ENCODE measurements at places on chromosomes 7 and 10.

DNA sequence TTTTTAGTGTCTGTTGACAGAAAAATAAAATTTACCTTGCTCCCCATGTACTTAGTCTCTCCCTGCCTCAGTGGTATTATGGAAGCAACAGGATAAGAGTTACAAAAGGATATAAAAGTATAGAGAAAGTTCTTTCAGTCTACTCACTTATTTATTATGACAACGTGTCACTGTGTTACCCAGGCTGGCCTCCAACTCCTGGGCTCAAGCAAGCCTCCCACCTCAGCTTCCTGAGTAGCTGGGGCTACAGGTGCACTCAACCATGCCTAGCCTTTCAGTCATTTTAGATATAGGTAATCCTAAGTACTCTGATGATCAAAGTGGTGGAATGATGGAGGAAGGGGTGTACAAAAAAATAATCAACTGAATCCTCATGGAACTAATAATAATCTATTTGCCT, 215.2 kb upstream of the MKLN1 start:
- no peak for DNase-seq

DNA sequence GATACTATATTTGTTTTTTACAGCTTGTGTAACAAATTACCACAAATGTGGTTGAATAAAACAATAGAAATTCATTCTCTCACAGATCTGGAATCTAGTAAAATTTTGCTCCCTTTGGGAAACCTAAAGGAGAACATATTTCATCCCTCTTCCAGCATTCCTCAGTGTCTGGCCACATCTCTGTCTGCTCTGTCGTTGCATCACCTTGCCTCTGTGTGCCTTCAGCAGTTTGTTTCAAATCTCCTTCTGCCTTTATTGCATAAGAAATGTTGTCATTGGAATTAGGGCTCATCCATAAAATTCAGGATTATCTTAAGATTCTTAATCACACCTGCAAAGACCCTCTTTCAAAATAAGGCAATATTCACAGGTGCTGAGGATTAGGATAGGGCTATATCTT, 14.5 kb downstream of the OR2A14 start:
- DNase-seq, result no peak

DNA sequence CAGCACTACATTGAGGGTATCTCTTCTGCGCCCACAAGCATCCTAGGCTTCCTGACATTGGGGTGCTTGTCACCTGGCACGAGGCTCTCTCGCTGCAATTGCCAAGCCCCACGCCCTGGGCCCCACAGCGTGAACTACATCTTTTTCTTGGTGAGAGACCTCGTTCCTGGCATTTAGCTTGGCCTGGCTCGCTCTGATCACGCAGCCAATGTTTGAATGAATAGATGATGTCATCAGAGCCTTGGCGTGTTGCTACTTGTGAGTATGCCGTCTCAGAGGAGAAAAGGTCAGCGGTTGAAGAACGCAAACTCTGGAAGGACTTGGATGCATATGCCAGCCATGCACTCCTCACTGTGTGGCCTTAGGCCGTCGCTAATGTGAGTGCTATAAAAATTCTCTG, 150.2 kb upstream of the AUTS2 start:
- no peak for DNase-seq

- no peak for DNase-seq
Measured at GRCh38 chr10:103145046-103145445, 48.0 kb downstream of the NT5C2 start.

DNA sequence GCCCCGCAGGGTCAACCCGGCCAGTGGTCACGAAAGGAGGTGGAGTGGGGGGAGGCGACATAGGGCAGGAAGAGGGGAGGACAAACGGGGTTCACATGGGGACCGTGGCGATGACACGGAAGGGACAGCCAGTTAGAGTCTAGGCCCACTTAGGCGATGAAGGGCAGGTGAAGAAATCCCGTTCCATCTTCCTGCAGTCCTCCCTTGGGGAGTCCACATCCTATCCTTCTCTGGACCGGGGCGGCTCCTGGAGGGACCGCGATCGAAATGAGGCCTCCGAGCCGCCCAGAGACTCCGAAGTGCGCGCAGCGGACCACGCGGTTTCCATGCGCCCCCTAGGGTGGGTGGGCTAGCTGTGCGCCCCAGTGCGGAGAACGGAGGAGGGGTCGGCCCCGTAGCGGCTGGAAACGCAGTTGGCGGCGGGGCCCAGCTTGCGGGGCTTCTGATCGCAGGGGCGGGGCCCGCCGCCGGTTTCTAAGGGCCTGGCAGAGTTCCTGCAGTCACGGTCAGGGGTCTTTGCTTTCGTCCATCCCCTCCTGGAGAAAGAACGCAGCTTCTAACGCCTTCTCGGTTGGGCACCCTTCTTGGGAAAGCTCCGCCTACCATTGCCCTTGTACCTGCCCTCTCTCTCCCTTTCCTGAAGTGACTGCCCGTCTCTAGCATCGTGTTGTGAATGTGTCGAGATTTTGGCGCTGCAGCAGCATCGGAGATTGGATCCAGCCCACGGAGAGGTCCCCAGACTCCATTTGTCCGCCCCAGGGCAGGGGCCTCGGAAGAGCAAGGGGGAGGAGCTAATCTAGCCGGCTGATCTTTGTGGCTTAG, 17.9 kb upstream of the TMEM225B start:
- DNase-seq, result peak; percentile 80

DNA sequence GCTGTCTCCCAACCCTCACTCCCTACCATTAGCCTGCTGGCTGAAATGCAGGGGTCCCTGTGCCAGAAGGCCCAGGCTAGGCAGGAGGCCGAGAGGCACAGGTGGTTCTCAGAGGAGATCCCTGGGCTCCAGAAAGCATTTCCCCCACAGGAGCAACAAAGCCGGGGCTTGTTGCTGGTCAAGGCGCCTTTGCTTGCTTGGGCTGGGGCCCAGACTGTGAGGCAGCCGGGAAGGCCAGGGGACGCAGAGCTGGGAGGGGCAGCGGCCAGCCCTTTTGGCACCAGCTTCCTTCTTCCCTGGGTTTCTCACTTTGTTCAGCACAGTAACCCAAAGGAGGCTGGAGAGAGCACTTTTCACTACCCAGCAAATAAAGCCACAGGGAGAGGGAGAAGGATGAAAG, 48.6 kb downstream of the FBXW4 start:
- no peak for DNase-seq

- no peak for DNase-seq
Measured at GRCh38 chr10:70430493-70431445, 10.7 kb downstream of the NODAL start.

GRCh38 chr7:115008465-115009114, 86.7 kb downstream of the MDFIC start:
- peak; percentile 14 for DNase-seq

GRCh38 chr7:26372704-26373103, 81.0 kb downstream of the SNX10 start:
- DNase-seq, result no peak

DNA sequence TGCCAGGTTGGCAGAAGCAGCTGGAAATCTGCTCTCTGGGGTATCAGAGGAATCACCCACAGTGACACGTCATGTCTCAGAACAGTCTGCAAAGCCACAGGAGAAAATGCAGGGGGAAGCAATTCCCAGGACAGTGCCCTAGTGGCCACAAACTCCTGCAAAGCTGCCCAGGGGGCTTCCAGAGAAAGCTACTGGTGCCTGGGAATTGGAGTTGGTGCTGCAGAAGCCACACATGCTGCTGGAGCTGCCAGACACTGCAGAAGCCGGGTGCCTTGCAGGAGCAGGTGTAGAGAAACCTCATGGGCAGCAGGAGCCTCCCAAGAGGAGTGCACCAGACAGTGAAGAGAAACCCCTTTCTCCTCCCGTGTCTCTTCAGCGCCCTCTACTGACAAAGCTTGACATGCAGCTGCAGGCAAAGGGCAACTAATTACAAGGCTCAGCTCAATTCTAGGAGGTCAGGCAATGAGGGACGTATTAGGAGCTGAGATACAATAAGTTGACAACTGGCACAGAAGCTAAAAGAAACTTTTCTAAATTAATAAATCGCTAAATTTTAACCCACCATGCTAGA, 30.2 kb upstream of the NUB1 start:
- no peak for DNase-seq

DNA sequence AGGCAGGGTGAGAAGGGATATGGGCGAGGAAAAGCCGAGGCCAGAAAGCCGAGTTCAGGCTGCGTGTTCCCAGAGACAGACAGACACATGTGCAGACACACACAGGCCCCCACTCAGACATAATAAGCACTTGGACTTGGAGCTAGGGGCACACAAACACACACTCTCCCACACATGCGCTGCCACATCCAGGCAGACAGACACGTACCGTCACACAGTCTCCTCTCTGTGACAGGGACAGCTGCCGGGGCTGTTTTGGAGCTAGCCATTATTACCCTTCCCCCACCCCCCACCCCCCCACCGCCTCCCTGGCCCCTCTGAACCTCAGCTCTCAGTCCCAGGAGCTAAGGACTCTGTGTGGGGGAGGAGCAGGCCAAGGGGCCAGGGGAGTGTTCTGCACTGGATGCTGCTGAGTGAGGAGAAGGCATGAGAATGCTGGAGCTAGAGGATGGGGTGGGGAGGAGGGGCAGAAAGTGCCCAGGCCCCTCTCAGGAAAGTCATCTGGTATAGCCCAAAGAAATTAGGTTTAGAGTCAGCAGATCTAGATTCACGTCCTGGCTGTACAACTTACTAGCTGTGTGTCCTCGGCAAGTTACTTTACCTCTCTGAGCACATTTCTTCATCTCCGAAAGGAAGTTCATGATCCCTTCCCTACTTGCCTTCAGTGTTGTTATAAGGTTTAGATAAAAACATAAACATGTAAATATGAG, 6.3 kb downstream of the PITX3 start:
- no peak for DNase-seq

DNA sequence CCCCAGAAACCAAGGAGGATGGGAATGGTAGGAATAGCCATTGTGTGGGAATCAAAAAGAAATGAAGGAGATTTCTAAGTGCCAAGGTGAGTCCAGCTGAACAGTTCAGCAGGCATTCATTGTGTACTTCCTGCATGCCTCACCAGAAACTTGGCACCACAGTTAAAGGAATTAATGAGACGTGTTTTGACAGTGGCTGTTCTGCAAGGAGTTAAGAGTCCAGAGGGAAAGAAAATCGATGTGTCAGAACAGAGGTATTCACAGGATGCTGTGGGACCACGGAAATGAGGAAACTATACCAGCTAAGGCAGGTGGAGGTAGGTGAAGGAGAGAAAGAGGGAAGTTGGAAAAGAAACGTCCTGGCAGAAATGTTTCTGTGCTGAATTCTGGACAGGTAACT, 78.1 kb downstream of the PRKCQ start:
- no peak for DNase-seq

GRCh38 chr7:155222573-155222972, 75.1 kb upstream of the INSIG1 start:
- DNase-seq, result no peak

GRCh38 chr10:17659365-17659764, 15.4 kb downstream of the STAM start:
- DNase-seq, result no peak

DNA sequence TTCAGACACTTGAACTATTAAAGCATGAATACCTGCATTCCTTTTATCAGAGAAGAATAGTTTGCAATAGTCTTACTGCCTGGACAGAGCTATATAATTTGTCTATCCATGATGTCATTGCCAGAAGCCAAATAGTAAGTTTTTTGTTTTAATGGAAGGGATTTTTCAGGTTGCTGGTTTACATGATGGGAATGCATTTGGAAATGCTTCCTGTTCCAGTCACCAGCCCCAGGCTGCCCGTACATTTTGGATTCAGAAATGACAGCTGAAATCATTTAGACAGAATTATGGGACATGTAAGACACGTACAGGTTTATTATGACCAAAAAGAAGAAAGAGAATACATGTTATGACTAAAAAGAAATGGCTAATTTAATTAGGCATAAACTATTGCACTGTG, 293.1 kb downstream of the CDK14 start:
- no peak for DNase-seq

DNA sequence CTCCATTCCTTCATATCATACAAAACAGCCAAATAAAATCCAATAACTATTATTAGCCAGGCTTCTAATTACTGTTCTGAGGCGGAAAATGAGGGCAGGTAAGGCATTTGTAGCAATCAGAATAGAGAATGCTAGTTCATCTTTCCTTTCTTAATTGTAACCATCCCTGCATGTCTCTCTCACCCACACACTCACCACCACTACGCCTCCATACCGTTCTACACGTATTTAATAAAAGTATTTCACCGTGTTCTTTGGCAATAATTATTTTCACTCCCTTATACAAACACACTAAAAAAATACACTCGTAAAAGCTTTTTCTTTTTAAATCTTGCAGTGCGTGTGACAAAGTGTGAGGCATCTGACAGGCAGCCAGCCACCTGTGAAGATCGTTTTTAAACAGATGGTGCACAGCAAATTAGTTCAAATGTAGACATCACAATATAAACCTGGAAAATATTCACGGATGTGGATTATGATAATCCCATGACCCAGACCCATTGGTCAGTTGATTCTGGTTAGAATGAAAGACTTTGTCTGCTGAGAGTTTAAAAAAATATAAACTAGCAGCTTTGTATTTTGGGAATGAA, 653.6 kb downstream of the REEP3 start:
- DNase-seq, result no peak

- no peak for DNase-seq
Measured at GRCh38 chr7:86947929-86948328, 111.5 kb downstream of the ELAPOR2 start.

- peak; percentile 40 for DNase-seq
Measured at GRCh38 chr10:104925232-104925851, 284.3 kb downstream of the SORCS3 start.

- DNase-seq, result no peak
Measured at GRCh38 chr10:104622598-104623209, 18.4 kb upstream of the SORCS3 start.

DNA sequence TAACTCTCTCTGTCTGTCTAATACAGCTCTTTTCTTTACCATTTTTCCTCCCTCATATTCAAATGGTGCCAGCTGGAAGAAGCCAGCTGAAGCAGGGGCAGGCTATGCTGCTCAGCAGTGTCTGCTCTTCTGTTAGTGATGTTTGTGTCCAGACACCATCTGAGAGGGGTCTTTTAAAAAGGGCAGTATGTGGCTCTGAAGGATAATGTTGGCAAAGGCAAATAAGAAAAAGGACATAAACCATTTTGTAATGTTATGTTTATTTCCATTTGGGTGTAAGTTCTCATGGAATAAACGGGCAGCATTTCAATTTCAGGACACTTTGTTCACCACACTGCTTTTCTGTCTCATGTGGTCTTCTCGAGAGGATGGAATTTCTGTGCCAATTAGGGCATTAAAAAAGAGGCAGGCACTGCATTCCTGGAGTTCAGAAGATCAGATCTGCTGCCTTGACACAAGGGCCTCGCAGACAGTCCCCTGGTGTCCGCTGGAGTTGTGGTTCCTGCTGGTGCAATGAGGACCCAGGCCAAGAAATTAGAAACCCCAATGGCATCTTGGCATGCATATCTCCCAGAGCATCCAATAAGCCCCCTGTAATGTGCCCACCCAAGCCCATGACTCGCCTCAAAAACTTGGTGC, 109.0 kb upstream of the ELMO1 start:
- DNase-seq, result no peak

GRCh38 chr10:102334101-102334500, 61.4 kb upstream of the NFKB2 start:
- no peak for DNase-seq

GRCh38 chr10:6018422-6018821, 41.1 kb upstream of the IL15RA start:
- no peak for DNase-seq

GRCh38 chr10:126336801-126337200, 51.5 kb downstream of the ADAM12 start:
- DNase-seq, result no peak

- no peak for DNase-seq
Measured at GRCh38 chr7:47153058-47153457, 428.9 kb downstream of the TNS3 start.
